ENCODE measurements at places on chromosomes 11 and 22. TPM values are rescaled to one million over a fixed set of nuclear protein-coding genes. Genes with fewer than 3 reads are reported as not detected.

NKAPD1 gene
- 16.1 TPM for total RNA-seq

DNA sequence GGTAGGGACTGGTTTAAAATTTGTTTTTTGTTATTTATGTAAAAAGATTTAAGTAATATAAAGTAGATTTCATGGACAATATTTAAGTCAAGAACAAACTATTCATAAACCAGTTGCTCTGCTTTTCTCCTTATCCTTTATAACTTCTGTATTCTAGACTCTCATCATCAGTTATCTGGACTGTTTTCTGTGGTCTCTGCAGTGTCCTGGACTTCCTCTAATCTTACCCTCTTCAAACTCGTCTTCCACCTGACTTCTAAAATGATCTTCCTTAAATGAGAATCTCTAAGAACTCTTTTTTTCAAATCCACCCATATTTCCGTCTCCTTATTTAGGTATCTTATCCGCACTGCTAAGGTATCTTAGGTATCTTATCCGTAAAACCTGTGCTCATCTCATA is 8.1 kb downstream of the RRM1 start:
- no peaks in the 10 kb centered on the region for H3K36me3 ChIP-seq
- DNase-seq: no peak
- H3K27ac ChIP-seq: no peak overlapping the region
- no peak overlapping the region for H3K4me3 ChIP-seq

- no peak overlapping the region for H3K27ac ChIP-seq
- no peaks in the 10 kb centered on the region for H3K27me3 ChIP-seq
- DNase-seq: no peak
- no peaks in the 10 kb centered on the region for H3K4me1 ChIP-seq
- H3K4me3 ChIP-seq: no peak overlapping the region
Observed at GRCh38 chr11:85772695-85773094, 38.2 kb downstream of the SYTL2 start.

KCNJ5 gene
- 8.8 TPM for total RNA-seq

GRK3 gene
- total RNA-seq: 14.4 TPM

KDM4D gene
- 0.96 TPM for total RNA-seq

OSBP2 gene
- total RNA-seq: 0.96 TPM

All from breast epithelium (tissue), 4 donors.